ENCODE measurements at places on chromosomes 5 and 9.

DNA sequence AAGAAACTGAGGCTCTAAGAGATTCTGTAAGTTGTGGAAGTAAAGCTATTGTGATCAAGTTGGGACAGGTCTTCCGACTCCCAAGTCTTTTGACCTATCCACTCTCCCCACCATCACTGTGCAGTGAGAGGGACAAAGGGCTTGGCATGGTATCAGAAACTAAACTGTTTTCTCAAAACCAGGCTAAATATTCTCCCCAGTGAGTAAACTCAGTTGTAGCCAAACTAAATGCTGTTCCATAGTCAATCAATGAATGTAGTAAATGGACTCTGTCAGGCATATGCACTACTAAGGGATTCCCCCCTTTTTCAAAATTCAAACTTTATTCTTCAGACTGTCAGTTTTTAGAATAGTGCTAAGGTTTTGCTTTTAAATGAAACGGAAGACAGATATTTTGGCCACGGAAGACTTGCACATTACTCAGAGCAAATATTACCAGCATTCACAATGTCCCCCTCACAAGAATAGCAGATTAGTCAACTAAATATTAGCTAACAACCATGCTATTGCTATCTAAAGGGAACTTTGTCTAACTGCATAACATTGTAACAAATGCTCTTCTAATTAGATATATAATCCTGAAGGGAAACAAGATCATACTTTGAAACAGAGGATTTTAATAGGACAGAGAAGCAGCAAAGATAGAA lies 7.1 kb downstream of the PRKAA1 start:
- DNase-seq = no peak

GRCh38 chr9:89721176-89721700 lies 116.4 kb downstream of the GADD45G start:
- peak; percentile 94 for DNase-seq

DNA sequence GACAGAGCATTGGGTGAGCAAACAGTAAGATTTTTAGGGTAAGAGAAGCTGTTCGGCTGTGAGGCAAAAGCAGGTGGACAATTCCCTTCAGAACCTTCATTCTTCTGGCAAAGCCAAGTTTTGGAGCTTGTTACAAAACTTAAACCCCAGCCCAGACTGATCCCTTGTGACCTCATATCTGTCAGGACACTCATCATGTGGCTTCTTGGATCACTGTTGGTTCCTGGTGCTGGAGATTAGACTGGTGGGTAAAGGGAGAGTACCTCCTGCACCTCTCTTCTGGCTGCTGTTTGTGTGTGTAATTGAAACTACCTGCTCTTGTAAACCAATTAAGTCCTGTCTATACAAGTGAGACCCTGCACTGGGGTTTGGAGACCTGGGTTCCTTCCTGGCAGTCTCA lies 21.0 kb downstream of the LARP1 start:
- peak; percentile 21 for DNase-seq

GRCh38 chr5:153118018-153118417 lies 372.5 kb upstream of the GRIA1 start:
- DNase-seq = no peak

GRCh38 chr5:175712681-175713085 lies 54.8 kb downstream of the HRH2 start:
- no peak for DNase-seq

- no peak for DNase-seq
These were observed 114.1 kb downstream of the FRMD3 start for GRCh38 chr9:83423815-83424707.

DNA sequence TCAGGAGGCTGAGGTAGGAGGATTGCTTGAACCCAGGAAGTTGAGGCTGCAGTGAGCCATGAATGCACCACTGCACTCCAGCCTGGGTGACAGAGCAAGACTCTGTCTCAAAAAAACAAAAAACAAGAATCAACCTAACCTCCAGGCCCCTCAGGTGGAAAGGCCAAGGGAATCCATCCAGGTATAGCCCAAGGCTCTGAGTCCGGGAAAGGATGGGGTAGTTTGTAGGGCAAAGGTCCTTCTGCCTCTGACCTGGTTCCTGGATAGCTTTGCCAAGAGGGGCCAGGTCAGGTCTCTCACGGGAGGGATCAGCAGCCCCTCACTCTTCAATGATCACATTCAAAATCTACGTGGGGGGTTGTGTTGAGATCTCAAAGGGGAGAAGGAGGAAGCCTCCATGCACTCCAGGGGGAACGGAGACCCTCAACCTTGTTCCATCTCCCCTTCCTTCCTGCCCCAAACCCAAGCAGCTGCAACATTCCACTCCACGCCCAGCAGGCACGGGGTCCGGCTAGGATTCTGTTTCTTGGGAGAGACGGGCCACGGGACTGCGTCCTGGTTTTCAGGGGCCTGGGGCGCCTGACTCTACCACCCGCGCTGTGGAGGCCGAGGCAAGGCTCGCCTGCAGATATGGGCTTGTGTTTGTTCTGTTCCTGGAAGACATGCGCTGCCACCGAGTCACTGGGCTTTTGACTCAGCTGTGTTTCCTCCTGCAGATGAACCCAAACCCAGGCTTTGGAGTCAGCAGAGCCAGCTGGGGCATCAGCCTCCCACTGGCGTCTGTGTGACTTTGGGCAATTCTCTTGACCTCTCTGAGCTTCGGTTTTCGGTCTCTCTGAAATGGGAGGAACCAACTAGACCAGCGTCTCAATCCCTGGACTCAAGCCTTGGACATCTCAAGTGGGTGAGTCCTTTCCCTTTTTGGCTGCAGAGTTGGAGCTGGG lies 35.5 kb downstream of the PLPP7 start:
- no peak for DNase-seq

DNA sequence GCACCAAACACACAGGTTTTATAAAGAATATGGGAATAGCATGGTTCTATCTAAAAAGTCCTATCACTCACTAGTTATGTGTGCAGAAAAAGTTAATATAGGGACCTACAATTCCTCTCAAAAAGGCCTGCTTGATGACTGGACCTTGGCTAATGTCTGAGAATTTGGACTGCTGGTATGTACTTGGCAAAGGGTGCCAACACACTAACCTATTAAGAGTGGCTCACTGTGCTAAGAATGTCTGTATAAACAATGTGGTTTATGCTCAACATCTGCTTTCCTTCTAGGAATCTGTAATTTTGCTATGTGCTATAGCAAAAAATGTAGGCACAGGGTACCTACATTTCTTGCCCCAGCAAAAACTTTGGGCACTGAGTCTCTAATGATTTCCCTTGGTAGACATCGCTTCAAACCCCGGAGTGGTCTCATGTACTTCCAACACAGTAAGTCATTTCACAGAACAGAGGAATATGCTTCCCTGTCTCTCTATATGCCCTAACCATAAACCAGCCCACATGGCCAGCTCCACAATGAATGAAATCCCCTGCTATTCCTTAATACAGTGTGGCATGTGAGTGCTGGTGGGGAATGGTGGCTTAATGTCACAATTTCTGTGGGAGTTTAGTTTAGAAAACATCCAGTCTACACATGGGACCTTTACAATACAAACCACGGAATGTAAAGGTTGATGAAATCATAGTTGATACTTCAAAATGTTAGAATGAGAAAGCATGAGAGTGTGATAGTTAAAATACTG lies 101.7 kb downstream of the UBAP2 start:
- DNase-seq = no peak

GRCh38 chr5:72510610-72511181 lies 3.5 kb upstream of the ZNF366 start:
- DNase-seq = peak; percentile 48

DNA sequence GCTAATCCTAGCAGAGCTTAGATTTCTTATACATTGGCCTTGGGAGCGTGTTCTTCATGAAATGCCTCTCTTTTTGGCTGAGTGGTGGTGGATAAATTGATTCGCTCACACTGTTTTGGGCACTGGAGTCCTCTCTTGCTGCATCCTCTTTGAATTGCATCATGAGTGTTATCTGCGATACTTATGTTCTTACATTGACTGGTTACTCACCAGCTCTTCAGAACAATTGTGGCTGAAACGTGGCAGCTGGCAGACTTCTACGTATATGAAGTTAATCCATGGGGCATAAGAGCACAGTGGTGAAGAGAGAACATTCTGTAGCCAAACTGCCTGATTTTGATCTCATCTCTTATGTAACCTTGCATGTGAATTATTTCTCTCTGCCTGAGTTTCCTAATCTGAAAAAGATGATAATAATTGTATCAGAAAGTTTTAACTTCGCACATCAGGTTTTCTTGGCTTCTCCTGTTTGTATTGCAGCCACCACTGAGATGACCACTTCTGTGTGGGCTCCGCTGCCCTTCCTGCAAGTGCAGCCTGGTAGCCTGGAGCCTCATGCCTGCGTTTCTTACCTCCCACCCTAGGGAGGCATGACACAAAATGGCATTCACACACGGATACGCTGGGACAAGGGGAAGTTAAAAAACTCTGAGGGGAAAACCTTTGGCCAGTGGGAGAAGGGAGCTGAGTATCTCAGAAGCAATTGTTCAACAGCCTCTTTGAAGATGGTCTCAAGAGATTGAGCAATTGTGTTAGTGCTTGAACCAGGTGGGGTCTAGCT lies 295.2 kb downstream of the ARHGAP26 start:
- peak; percentile 72 for DNase-seq

- DNase-seq = no peak
These were observed 7.5 kb downstream of the NDST1 start for GRCh38 chr5:150515446-150515845.

DNA sequence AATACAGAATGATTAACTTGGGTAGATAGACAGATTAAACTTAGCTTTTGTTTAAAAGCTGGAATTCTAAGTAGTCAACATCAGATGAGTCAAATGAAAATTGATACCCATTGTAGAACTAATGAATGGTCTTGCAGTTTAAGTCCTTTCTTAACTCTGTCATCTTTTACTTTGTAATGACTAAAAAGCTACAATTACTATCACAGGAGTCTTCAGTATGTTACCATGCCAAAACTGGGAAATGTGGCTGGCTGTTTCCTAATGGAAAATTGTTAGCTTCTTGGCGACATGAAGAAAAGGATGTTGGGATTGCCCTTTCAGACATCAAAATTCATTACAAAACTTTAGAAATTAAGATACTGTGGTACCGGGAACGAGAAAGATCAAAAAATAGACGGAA lies 20.2 kb upstream of the ANXA1 start:
- DNase-seq = no peak

GRCh38 chr9:96417661-96418082 lies 498 bp downstream of the ZNF367 start:
- no peak for DNase-seq

- no peak for DNase-seq
These were observed 5.0 kb upstream of the SLC34A1 start for GRCh38 chr5:177378884-177379883.

GRCh38 chr5:38071831-38072694 lies 186.3 kb upstream of the EGFLAM start:
- no peak for DNase-seq

DNA sequence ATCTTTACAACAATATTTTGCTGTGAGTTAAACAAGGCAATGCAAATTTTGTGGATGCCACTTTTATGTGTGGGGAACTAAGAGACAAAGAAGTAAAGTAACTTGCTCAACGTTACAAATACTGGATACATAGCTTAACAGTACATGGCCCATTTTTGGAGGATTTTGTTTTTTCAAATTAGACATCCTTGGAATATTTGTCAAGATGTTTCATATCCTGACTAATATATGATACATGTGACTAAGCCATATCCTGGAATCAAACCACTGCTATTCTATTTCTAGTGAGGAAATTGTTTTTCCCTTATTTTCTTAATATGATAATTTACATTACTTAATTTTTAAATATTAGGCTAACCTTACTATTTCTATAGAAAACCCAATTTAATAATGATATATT lies 529.8 kb downstream of the DMRTA1 start:
- no peak for DNase-seq

GRCh38 chr5:28580616-28581015 lies 1542.2 kb upstream of the CDH9 start:
- no peak for DNase-seq

DNA sequence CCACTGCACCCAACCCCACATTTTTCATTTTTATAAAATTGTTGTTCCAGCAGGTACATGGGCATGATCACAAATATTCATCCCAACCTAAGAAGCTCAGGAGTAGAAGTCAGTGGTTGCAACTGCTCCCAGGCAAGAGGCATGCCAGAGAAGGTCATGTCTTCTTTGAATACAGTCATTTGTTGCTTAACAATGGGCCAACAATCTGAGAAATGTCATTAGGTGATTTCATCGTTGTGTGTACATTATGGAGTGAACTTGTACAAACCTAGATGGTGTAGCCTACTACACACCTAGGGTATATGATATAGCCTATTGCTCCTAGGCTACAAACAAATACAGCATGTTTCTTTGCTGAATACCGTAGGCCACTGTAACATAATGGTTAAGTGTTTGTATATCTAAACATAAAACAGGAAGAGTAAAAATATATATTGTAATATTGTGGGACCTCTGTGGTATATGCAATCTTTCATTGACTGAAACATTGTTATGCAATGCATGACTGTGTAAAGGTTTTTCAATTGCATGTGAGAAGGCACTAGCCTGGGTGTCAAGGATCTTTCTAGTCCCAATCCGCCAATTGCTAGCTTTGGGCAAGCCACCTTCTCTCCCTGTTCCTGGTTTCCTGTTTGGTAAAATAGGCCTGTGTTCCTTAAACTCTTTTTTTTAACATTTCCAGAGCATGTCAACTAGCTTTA lies 27.6 kb downstream of the ATP10B start:
- peak; percentile 77 for DNase-seq

Data from inflammatory macrophage treated with lipopolysaccharide for 4 hours (primary cell).